ENCODE measurements at places on chromosomes 4 and X.

GRCh38 chrX:138791551-138791950 lies 80.0 kb upstream of the FGF13 start:
- no peak for DNase-seq

DNA sequence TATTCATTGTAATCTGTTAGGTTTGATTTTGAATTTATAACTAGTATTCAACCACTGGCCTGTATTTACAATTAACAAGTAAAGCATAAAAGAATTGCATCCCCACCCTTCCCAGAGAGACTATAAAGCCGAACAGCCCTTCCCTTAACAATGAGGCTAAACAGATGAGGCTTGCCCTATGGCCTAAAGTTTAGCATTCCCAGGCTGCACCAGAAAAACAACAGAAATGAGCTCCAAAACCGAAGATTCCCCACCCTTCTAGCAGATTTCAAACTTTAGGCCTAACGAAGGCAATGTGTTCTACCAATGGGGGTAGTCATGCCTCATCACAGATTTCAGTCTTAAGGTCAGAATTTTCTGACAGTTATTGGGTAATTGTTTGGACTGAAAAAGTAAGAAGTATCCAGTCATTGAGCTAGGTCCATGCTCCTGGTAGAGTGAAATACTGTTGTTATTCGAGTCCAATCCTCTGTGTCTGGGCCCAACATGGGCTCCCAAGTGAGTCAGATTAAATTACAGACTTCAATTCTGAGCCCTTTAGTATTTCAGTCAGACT lies 197.6 kb downstream of the ANTXR2 start:
- DNase-seq: no peak

GRCh38 chrX:68307769-68308168 lies 125.5 kb downstream of the OPHN1 start:
- DNase-seq: no peak

GRCh38 chrX:121013897-121014455 lies 28.4 kb upstream of the CT47A1 start:
- DNase-seq: no peak

GRCh38 chrX:115499112-115499805 lies 61.7 kb upstream of the PLS3 start:
- no peak for DNase-seq

DNA sequence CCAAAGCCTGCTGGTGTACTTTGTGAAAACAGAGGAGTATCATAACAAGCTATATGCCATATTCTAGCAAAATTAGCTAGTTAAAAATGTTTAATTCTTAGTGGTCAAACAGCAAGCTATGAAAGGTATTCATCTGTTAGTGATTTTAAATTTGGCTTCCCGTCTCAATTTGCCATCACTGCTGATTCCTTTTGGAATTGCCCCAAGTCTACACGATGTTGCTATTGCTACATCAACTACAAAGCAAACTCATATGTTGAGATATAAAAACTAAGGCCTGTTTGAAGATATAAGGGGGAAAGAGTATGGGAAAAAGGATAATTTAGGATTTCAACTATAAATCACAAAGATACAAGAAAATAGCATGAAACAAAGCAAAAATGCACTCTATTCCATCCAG lies 146.1 kb downstream of the COL25A1 start:
- no peak for DNase-seq

Data from hypothalamus (tissue), 51 donors.